ENCODE measurements at places on chromosomes 7 and 10. TPM values are rescaled to one million over a fixed set of nuclear protein-coding genes. Genes with fewer than 3 reads are reported as not detected.

ANXA8L1 gene
- 0.56 TPM for total RNA-seq

TDRD1 gene
- not detected for total RNA-seq

AZGP1 gene
- 0.40 TPM for total RNA-seq

GIMAP5 gene
- total RNA-seq, result 0.13 TPM

NUDT5 gene
- 61.4 TPM for total RNA-seq

GIMAP7 gene
- not detected for total RNA-seq

MEIG1 gene
- not detected for total RNA-seq

TBXAS1 gene
- total RNA-seq, result 5.3 TPM

ZSWIM8 gene
- total RNA-seq, result 90.1 TPM

EBF3 gene
- 0.88 TPM for total RNA-seq

ADAMTS14 gene
- total RNA-seq, result 0.08 TPM

VSTM4 gene
- total RNA-seq, result 6.6 TPM

CYP2C9 gene
- not detected for total RNA-seq

FZD1 gene
- total RNA-seq, result 35.7 TPM

DLX5 gene
- total RNA-seq, result 0.13 TPM

USP6NL gene
- total RNA-seq, result 12.0 TPM

PKD1L1 gene
- not detected for total RNA-seq

UPK3B gene
- not detected for total RNA-seq

UTF1 gene
- not detected for total RNA-seq

PLAC9 gene
- 13.4 TPM for total RNA-seq

GIMAP4 gene
- 1.4 TPM for total RNA-seq

WEE2 gene
- not detected for total RNA-seq

TBATA gene
- not detected for total RNA-seq

PRF1 gene
- not detected for total RNA-seq

NPY4R gene
- 0.13 TPM for total RNA-seq

PRKCQ gene
- 0.24 TPM for total RNA-seq

SPDYE2B gene
- not detected for total RNA-seq

UCN3 gene
- total RNA-seq, result not detected

XRCC2 gene
- 2.1 TPM for total RNA-seq

CALML5 gene
- not detected for total RNA-seq

OR2A42 gene
- not detected for total RNA-seq

CELF2 gene
- 10.3 TPM for total RNA-seq

CNTNAP2 gene
- total RNA-seq, result 0.65 TPM

ZNF273 gene
- 2.6 TPM for total RNA-seq

CPA1 gene
- not detected for total RNA-seq

SLC29A3 gene
- total RNA-seq, result 3.9 TPM

IQUB gene
- 0.13 TPM for total RNA-seq

EXOC6 gene
- 2.7 TPM for total RNA-seq

PNLIPRP1 gene
- not detected for total RNA-seq

OR9A2 gene
- not detected for total RNA-seq

SMO gene
- 32.0 TPM for total RNA-seq

CALHM3 gene
- total RNA-seq, result not detected

CCDC136 gene
- 3.1 TPM for total RNA-seq

NKX2-3 gene
- total RNA-seq, result not detected

MSRB2 gene
- total RNA-seq, result 34.8 TPM

OR2A5 gene
- total RNA-seq, result not detected

C10orf88 gene
- 6.1 TPM for total RNA-seq

DCLRE1C gene
- total RNA-seq, result 4.6 TPM

PRKG1 gene
- 6.2 TPM for total RNA-seq

ERVW-1 gene
- not detected for total RNA-seq

CAMK1D gene
- 2.6 TPM for total RNA-seq

CTTNBP2 gene
- 7.6 TPM for total RNA-seq

Measured in epithelial cell of alveolus of lung (primary cell).